ENCODE measurements at places on chromosomes 3 and 15. TPM values are rescaled to one million over a fixed set of nuclear protein-coding genes. Genes with fewer than 3 reads are reported as not detected.

CLPX gene
- total RNA-seq = 44.2 TPM

CCDC13 gene
- 0.34 TPM for total RNA-seq

FANCD2OS gene
- total RNA-seq = not detected

KBTBD13 gene
- 0.15 TPM for total RNA-seq

ERC2 gene
- total RNA-seq = 6.3 TPM

STAB1 gene
- not detected for total RNA-seq

MAGEL2 gene
- total RNA-seq = 2.2 TPM

GOLGA8T gene
- not detected for total RNA-seq

- H3K27ac ChIP-seq = no peak overlapping the region
- no peak overlapping the region for H3K4me3 ChIP-seq
- no peaks in the 10 kb centered on the region for H3K4me1 ChIP-seq
- peak; percentile 28 for DNase-seq
Observed at GRCh38 chr3:194852831-194853508, 167.3 kb downstream of the FAM43A start.

- peaks cover 12% of the 10 kb centered on the region for H3K36me3 ChIP-seq
- peak overlapping the region; percentile 97 for H3K4me3 ChIP-seq
- H3K27ac ChIP-seq = peak overlapping the region; percentile 96
- no peaks in the 10 kb centered on the region for H3K4me1 ChIP-seq
- peak; percentile 18 for DNase-seq
Observed at GRCh38 chr3:57556459-57557084, 498 bp downstream of the PDE12 start.

- H3K4me3 ChIP-seq = peak overlapping the region; percentile 41
- peaks cover 31% of the 10 kb centered on the region for H3K4me1 ChIP-seq
- no peaks in the 10 kb centered on the region for H3K27me3 ChIP-seq
- H3K36me3 ChIP-seq = peaks cover 23% of the 10 kb centered on the region
Observed at GRCh38 chr3:133572158-133573053, 1.1 kb upstream of the CDV3 start.

- no peaks in the 10 kb centered on the region for H3K4me1 ChIP-seq
- H3K27ac ChIP-seq = no peak overlapping the region
- H3K4me3 ChIP-seq = no peak overlapping the region
- H3K36me3 ChIP-seq = peaks cover 29% of the 10 kb centered on the region
- H3K27me3 ChIP-seq = no peaks in the 10 kb centered on the region
Observed at GRCh38 chr3:142003291-142003690, 126.8 kb downstream of the ATP1B3 start.

DNA sequence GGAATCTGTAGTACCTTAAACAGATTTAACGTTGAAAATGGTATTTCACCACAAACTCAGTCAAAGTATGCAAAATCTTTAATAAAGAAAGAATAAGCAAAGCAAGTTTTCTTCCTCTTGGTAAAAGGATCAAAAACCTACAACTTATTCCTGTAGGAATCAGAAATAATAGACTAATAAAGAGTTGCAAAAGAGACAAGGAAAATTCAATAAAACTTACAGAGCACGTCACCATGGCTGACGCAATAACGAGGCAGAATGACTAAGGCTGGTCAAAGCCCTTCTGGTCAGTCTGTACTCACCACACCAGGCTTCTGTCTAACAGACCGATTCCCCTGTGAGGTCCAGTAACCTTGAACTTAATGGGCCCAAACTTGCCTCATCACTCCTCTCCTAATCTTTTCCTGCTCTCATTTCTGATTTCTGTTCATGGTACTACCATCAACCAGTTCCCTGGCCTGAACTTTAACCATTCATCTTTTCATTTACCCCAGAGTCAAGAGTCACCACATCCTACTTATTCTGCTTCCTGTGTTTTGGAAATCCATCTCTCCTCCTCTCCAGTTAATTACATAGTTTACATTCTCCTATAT lies 5.0 kb downstream of the MASP1 start:
- no peak overlapping the region for H3K27ac ChIP-seq
- no peak overlapping the region for H3K4me3 ChIP-seq
- no peaks in the 10 kb centered on the region for H3K4me1 ChIP-seq
- H3K36me3 ChIP-seq = no peaks in the 10 kb centered on the region
- no peak for DNase-seq
- no peaks in the 10 kb centered on the region for H3K27me3 ChIP-seq

GRCh38 chr3:13840456-13840855 lies 39.4 kb downstream of the WNT7A start:
- H3K4me1 ChIP-seq = no peaks in the 10 kb centered on the region
- no peak overlapping the region for H3K27ac ChIP-seq
- peaks cover 13% of the 10 kb centered on the region for H3K27me3 ChIP-seq
- DNase-seq = no peak
- H3K36me3 ChIP-seq = no peaks in the 10 kb centered on the region

- no peaks in the 10 kb centered on the region for H3K36me3 ChIP-seq
- no peaks in the 10 kb centered on the region for H3K4me1 ChIP-seq
- no peak for DNase-seq
- H3K4me3 ChIP-seq = no peak overlapping the region
- no peaks in the 10 kb centered on the region for H3K27me3 ChIP-seq
Observed at GRCh38 chr3:155225417-155225816, 68.1 kb downstream of the STRIT1 start.

DNA sequence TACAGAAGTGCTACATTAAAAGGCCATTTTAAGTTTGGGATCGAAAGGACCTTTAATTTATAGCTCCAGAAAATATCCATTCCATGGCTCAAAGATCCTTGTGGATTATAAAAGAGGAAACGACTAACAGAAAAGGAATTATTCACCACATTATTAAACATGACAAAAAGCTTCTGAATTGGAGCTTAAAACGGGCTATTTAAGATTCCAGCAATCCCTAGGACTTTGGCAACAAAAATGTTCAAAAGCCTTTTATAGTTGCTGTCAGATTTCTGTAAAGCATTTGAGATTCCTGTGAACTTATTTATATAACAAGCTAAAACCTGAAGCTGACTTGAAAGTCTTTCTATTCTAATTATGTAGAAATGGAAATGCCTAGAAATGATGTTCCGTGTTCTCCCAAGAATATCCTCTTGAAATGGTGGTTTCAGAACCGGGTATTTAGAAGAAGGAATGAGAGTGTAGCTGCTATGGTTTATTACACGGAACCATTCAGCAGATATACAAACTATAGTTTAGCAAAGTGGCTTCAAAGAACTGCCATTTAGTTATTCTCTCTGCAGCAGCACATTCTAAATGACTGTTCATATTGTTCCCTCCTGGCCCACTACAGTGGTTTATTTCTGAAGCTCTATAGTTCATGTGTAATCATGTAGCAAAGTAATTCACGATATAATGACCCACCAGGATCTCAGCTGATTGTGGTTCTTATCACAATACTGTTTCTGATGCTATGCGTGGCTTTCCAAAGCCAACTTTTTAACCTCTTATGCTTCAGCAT lies 961.7 kb downstream of the FHIT start:
- no peaks in the 10 kb centered on the region for H3K36me3 ChIP-seq
- H3K4me1 ChIP-seq = no peaks in the 10 kb centered on the region
- no peak for DNase-seq
- H3K27ac ChIP-seq = no peak overlapping the region
- H3K4me3 ChIP-seq = no peak overlapping the region
- no peaks in the 10 kb centered on the region for H3K27me3 ChIP-seq

DNA sequence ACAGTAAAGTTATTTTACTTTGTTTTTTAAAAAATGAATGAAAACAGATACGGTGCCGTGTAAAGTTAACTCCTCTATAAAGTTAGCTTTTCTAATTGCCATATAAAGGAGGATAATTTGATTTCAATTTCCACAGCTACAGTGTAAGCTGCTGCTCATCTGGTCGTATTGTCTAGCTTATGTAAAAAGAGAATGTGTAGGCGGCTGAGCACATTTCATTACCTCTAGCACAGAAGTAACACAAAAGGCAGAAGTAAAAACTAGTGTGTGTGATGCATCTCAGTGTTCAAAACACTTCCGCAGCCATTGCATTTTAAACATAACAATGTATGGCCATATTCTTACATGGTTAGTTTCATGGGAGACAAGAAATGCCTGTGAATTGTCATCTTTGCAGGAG lies 105.0 kb upstream of the P2RY1 start:
- no peaks in the 10 kb centered on the region for H3K27me3 ChIP-seq
- H3K4me1 ChIP-seq = peaks cover 3% of the 10 kb centered on the region
- DNase-seq = no peak
- H3K36me3 ChIP-seq = no peaks in the 10 kb centered on the region

- H3K4me3 ChIP-seq = no peak overlapping the region
- H3K27me3 ChIP-seq = no peaks in the 10 kb centered on the region
- H3K4me1 ChIP-seq = 0 out of 2 replicates have a peak, but pooled peaks cover 5% of the 10 kb centered on the region
- H3K36me3 ChIP-seq = no peaks in the 10 kb centered on the region
Observed at GRCh38 chr15:34107315-34107714, 5.4 kb downstream of the PGBD4 start.

- no peak for DNase-seq
- no peak overlapping the region for H3K4me3 ChIP-seq
- H3K27me3 ChIP-seq = no peaks in the 10 kb centered on the region
- H3K4me1 ChIP-seq = no peaks in the 10 kb centered on the region
Observed at GRCh38 chr3:10384541-10385360, 63.8 kb upstream of the SEC13 start.

GRCh38 chr15:79372428-79372827 lies 59.7 kb upstream of the MINAR1 start:
- H3K27me3 ChIP-seq = no peaks in the 10 kb centered on the region
- no peaks in the 10 kb centered on the region for H3K4me1 ChIP-seq
- H3K4me3 ChIP-seq = no peak overlapping the region
- no peak overlapping the region for H3K27ac ChIP-seq
- no peaks in the 10 kb centered on the region for H3K36me3 ChIP-seq

GRCh38 chr3:62159709-62160092 lies 213.6 kb downstream of the FEZF2 start:
- no peaks in the 10 kb centered on the region for H3K4me1 ChIP-seq
- H3K36me3 ChIP-seq = no peaks in the 10 kb centered on the region

- H3K27me3 ChIP-seq = no peaks in the 10 kb centered on the region
- no peaks in the 10 kb centered on the region for H3K4me1 ChIP-seq
- H3K36me3 ChIP-seq = no peaks in the 10 kb centered on the region
- H3K4me3 ChIP-seq = no peak overlapping the region
- no peak for DNase-seq
Observed at GRCh38 chr3:133439563-133439962, 39.7 kb downstream of the BFSP2 start.

- H3K4me1 ChIP-seq = peaks cover 7% of the 10 kb centered on the region
- H3K27ac ChIP-seq = no peak overlapping the region
- no peak overlapping the region for H3K4me3 ChIP-seq
- DNase-seq = no peak
- no peaks in the 10 kb centered on the region for H3K27me3 ChIP-seq
Observed at GRCh38 chr3:24048843-24049242, 103.8 kb downstream of the NR1D2 start.

DNA sequence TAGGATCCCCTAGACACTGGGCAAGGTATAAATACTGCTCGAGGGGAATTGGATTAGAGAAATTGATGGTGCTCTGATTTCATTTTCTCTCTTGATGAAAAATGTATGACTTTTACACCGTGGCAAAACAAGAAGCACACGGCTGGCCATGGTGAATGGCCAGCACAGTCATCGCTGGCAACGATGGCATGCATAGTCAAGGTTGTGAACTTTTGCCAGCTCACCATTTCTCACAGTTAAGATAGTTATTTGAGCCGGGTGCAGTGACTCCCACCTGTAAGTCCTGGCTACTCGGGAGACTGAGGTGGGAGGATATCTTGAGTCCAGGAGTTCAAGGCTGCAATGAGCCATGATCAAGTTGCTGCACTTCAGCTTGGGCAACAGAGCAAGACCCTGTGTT lies 95.4 kb downstream of the HMG20A start:
- H3K4me1 ChIP-seq = no peaks in the 10 kb centered on the region
- H3K36me3 ChIP-seq = no peaks in the 10 kb centered on the region
- no peak overlapping the region for H3K4me3 ChIP-seq
- H3K27me3 ChIP-seq = no peaks in the 10 kb centered on the region
- no peak for DNase-seq
- H3K27ac ChIP-seq = no peak overlapping the region

GRCh38 chr3:136836511-136837156 lies 17.7 kb downstream of the SLC35G2 start:
- no peak for DNase-seq
- no peaks in the 10 kb centered on the region for H3K27me3 ChIP-seq
- H3K27ac ChIP-seq = no peak overlapping the region
- H3K36me3 ChIP-seq = peaks cover 5% of the 10 kb centered on the region
- H3K4me3 ChIP-seq = no peak overlapping the region

GRCh38 chr15:70855764-70856163 lies 1.8 kb upstream of the LARP6 start:
- H3K36me3 ChIP-seq = peaks cover 8% of the 10 kb centered on the region
- no peaks in the 10 kb centered on the region for H3K27me3 ChIP-seq
- H3K27ac ChIP-seq = no peak overlapping the region
